ENCODE measurements at places on chromosomes 6 and 20. TPM values are rescaled to one million over a fixed set of nuclear protein-coding genes. Genes with fewer than 3 reads are reported as not detected.

FAM209A gene
- total RNA-seq = not detected

BHLHE23 gene
- total RNA-seq = not detected

IRF4 gene
- not detected for total RNA-seq

CFB gene
- total RNA-seq = 0.82 TPM

SLC22A16 gene
- total RNA-seq = not detected

IL20RA gene
- 0.41 TPM for total RNA-seq

BTN1A1 gene
- total RNA-seq = not detected

CNBD2 gene
- 1.6 TPM for total RNA-seq

PSORS1C2 gene
- total RNA-seq = not detected

OR2H2 gene
- total RNA-seq = not detected

GRIK2 gene
- 130 TPM for total RNA-seq

CST4 gene
- total RNA-seq = not detected

ZBP1 gene
- not detected for total RNA-seq
